ENCODE measurements at places on chromosomes 7 and 10.

- DNase-seq: no peak
Measured at GRCh38 chr10:63467841-63468240, 2.1 kb upstream of the JMJD1C start.

GRCh38 chr7:142053988-142054387 lies 57.5 kb upstream of the MGAM2 start:
- no peak for DNase-seq

GRCh38 chr10:16193241-16193640 lies 243.6 kb upstream of the PTER start:
- DNase-seq: no peak

GRCh38 chr7:88224601-88225275 lies 4.9 kb upstream of the SRI start:
- DNase-seq: no peak

- DNase-seq: no peak
Measured at GRCh38 chr7:151623766-151624165, 104.1 kb upstream of the RHEB start.

DNA sequence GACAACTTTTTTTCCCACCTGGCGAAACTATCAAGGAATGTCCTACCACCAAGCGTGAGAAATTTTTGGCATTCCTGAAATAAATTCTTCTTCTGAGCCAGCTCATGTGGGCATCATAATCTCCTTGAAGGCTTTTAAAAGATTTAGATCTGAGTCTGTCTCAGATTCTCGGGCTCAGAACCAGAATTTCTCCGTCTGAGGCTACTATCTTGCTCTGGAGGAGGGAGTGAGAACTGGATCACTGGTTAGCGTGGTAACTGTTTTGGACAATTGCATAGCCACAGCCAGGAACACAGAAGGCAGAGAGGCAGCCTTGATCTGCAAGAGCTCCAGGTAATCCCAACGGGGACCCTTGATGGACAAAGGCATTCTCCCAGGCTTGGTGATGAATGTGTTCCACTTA lies 1.0 kb upstream of the PLAC9 start:
- DNase-seq: no peak

- DNase-seq: no peak
Measured at GRCh38 chr7:47803025-47803424, 145.2 kb downstream of the PKD1L1 start.

GRCh38 chr10:78130966-78131710 lies 97.5 kb downstream of the RPS24 start:
- DNase-seq: no peak

- no peak for DNase-seq
Measured at GRCh38 chr7:16934722-16935340, 53.0 kb upstream of the AGR3 start.
